Fibroblast of upper back skin (primary cell): ENCODE measurements at places on chromosomes 7 and 10.

DNA sequence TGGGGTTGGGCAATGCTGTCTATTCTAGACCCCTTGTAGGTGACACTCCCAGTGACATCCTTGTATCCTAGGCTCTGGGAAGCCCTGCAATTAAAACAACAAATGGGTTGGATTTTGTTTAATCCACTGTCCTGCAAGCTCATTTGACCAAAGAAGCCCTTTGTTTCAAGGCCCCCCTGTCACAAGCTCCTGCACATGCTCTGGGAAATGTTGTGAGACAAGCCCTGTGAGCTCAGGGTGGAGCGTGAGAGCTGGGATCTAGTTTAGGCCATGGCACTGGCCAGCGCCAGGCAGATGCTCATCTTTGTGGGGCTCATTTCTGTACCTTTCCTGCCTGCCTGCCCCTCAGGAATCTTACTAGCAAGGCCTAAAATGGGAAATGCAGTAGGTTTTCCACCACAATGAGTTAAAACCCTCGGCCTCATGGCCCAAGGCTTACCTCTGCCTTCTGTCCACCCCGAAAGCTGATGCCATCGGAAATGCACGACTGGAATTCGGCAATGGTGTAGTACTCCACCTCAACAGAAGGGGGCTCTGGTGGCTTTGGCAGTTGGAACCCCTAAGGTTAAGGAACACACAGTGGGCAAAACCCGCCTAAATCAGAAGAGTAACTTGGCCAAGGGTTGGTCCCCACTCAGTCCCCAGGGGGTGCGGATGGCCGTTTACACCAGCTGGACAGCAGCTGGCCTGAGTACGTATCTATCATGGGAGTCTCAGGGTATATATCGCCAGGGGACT is 112.0 kb downstream of the NEURL1 start:
- peak; percentile 56 for DNase-seq

DNA sequence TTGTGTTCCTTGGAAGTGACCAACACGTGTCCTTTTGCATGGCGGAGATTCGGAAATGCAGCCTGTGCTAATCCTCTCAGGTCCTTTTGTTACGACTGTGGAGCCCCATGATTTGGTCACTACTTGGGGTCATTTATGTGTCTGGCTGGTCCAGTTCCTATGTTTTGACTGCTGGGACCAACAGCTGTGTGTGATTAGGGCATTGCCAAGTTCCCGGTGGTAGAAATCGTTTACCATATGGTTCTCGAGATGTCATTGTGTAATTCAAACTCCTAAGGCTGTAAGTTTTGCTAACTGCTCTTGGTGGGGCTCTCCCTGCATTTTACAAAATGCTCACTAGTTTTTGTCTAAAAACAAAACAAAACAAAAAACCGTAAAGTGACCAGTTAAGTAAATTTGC is 62.0 kb downstream of the CCNY start:
- peak; percentile 37 for DNase-seq

GRCh38 chr10:79418274-79418673 is 27.1 kb downstream of the ZCCHC24 start:
- DNase-seq = no peak

GRCh38 chr7:82700741-82701140 is 257.2 kb upstream of the CACNA2D1 start:
- DNase-seq = no peak

DNA sequence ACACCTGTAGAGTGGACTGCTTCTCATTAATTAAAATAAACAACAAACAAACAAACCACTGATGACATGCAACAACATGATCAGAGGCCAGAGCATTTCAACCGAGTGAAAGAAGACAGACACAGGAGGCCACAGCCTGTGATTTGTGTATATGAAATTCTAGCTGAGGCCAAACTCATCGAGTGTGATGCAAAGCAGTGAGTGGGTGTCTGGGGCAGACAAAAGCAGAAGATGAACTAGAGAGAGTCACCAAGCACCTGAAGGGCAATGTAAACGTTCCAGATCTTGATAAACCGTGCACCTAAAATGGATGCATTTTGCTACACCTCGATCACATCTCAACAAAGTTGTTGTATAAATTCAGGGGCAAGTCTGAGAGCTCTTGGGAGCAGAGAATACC is 108.4 kb downstream of the KLF6 start:
- no peak for DNase-seq

DNA sequence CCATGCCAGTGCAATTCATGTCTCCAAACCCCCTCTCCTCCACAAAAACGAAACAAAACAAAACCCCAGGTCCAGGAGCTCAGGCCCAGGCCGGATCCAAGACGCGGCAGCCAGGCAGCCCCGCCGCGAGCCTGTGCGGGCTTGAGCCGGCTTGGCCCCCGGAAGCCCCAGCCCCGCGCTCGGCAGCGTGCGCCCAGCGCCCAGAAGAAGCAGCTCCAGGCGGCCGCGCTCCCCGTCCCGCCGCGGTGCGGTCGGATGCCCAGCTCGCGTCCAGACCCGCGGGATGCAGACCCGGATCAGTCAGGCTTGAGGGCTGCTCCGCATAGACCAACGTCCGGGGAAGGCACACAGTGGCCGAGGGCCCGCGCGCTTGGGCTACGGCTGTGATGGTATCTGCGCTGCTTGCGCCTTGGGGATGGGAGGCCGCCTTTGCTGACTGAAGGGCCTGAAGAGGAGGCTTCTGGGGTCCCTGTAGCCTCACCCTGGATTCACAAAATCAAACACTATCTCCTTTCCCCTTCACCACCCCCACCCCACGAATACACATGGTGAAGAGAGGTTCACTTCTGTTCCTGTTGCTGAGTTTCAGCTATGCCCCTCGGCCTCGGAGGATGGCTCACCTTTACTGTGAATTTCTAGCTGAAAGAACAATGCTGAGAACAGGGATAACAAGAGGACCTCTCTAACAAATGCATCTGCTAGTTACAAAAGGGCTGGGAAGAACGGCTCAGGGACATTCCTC is 79.9 kb upstream of the EN2 start:
- peak; percentile 8 for DNase-seq

DNA sequence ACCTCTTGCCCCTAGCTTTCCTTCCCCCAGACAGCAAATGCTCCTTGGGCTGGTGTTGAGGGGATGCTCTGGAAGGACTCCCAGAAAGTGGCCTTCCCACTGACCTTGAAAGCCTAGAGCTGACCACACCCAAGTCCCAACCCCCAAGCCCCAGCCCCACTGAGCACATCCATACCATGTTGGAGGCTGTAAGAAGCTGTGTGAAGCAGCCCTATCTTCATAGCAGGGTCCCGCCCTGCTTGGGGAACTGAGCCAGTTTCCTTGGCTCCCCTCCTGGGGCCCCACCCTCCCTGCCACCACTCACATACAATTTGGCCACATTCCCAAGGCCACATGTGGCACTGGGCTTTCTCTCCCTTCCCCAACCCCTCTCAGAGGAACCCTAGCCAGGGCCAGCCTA is 72.3 kb upstream of the CACUL1 start:
- DNase-seq = no peak

DNA sequence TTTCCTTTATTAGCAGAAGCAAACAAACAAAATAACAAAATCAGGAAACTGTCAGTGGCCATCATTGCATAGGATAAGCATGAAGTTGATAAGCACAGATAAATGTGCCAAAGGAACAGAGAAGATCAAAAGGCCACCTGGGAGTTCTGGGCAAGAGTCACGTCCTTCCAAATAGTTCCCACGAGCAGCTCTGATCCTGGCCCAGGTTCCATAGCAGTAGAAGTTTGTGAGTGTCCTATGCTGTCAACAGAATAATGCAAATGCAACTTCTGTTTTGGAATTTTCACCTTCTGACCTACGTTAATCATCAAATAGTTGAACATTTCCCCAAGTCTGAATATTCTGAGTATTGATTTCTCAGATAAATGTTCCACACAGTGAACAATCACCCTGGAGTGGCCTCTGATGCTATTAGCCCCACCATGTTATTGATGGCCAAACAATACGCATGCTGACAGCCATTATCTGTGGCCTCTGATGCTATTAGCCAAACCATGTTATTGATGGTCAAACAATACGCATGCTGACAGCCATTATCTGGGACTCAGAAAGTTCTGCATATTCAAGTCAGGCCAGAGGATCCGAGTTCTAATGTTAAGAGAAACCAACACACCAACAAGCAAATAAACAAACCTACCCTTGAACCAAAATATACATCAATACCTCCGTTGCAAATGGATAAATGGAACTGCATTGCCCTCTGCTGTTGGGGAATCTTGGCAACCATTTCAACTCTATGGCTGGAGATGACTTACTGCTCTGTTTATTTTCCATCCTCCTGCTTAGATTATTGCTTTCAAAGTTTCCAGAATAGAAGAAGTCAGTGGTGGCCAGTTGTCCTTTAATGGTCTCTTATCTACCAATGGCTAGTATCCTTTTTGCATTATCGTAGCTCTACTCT is 63.3 kb downstream of the MRC1 start:
- peak; percentile 22 for DNase-seq

- no peak for DNase-seq
These were observed 18.4 kb upstream of the COBL start for GRCh38 chr7:51335057-51335456.

- peak; percentile 64 for DNase-seq
These were observed 24.8 kb upstream of the SLIT1 start for GRCh38 chr10:97210543-97210960.

- DNase-seq = no peak
These were observed 65.3 kb upstream of the ARID5B start for GRCh38 chr10:61835946-61836887.

DNA sequence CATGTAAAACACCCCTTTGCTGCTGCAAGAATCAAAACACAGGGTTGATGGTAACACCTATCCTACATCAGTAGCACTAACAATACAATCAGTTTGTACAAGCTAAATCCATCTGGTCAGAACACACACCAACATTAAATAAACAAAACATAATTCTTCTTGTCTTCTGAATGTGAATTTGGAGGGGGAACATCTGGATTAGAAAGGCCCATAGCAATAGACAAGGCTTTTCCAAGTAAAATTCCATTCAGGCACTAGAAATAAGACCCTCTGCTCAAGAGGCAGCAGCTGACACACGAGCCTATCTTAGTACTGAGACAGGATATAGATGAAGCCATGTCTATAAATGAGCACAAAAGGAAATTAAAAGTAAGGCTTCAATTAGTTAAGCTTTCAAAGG is 839.9 kb upstream of the LRRTM3 start:
- no peak for DNase-seq

DNA sequence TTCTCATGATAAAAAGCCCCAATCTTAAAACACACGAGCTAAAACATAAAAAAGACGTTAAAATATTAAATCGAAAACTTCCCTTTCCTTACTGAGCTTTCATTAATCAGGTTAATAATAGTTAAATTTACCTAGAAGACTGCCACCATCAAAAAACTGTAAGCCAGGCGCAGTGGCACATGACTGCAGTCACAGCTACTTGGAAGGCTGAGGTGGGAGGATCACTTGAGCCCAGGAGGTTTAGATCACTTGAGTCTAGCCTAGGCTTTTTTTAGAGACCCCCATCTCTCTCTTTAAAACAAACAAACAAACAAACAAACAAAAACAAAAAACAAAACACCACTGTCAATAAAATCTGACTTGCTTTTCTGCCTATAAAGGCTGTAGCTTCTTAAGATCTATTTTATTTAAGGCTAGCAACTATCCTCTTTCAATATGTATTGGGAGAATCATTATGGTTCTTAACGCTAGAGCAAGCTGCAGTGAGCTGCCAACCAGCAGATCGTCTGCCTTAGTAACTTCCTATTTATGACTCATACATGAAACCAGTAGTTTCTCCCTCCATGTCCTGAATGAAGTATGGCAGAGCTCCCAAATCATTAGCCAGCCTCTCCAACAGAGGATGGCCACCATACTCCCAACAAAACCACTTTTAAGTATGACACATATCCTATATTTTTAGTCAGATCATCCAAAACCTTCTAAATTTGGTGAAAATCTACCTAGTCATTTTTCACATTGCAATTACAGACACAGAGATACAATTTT is 163.7 kb downstream of the SRPK2 start:
- DNase-seq = peak; percentile 95

GRCh38 chr7:108947526-108947925 is 377.9 kb downstream of the DNAJB9 start:
- no peak for DNase-seq

- no peak for DNase-seq
These were observed 585.5 kb downstream of the INHBA start for GRCh38 chr7:41117431-41117830.
